ENCODE measurements at places on chromosomes 6 and 20.

- DNase-seq: no peak
These were observed 593.0 kb upstream of the CITED2 start for GRCh38 chr6:139967497-139967896.

- DNase-seq: no peak
These were observed 30.6 kb downstream of the EPB41L1 start for GRCh38 chr20:36184816-36185776.

DNA sequence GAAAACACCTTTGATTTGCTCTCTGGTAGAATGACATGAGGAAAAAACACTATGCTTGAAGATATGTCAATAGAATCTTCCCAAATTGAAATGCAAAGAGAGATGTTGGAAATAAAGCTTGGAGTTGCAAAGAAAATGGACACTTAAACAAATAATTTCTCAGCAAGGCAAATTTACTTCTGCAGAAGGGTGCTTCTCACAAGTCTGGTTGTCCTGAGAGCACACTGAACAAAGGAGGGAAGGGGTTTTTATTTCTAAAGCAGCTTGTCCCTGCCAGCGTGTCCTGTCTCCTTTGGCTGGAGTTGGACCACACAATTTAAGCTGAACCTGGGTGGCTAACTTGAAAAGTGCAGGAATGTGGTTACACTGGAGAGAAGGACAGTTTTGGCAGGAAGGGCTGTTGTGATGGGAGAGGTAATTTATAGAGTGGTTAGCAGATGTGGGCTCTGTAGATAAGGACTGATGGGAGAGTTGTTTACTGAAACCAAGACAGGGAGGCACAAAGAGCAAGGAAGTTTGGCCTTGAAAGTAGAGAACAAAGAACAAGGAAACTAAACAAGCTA, 454.6 kb upstream of the EYS start:
- no peak for DNase-seq

GRCh38 chr20:62969179-62969760, 16.8 kb downstream of the SLC17A9 start:
- no peak for DNase-seq

GRCh38 chr6:143570147-143570853, 58.8 kb upstream of the FUCA2 start:
- DNase-seq: no peak

- DNase-seq: no peak
These were observed 173.0 kb downstream of the GMDS start for GRCh38 chr6:2072453-2072852.

DNA sequence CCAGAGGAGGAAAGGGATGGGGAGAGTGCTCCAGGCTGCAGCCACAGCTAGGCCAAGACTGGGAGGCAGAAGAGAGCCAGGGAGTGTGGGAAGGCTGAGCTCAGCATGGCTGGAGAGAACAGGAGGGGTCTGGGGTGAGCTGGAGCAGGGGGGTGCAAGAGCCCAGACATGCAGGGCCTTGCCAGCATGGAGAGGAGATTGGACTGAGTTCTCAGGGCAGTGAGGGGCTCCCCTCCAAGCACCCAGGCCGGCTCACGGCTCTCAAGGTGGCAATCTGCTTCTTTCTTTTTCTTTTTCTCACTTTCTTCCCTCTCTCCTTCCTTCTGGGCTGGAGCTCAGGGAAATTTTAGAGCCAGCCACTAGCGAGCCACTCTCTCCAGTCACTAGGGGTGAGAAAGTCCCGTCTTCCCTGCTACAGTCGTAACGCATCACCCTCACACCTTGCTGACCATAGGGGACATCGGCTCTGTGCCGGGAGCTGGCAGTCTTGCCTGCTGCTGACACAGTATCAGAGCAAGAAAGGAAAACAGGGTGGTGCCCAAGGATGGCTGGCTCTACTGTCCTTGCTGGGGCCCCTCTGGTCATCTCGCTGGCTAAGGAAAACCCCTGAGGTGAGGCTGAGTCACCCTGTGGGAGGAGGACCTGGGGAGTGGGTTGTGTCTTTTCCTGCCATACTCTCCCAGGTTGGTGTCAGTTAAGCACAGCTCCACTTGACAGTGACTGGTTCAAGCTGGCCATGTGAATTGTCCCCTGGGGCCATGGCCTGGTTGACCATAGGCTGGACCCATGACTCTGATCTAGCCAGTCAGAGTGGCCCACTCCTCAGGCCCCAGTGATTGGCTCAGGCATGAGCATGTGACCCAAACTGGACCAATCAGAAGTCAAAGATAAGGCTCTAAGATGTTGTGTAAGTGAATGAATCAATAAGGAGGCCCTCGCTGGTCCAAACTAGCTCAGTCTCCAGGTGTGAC, 135.1 kb upstream of the PMEPA1 start:
- no peak for DNase-seq

GRCh38 chr20:54340206-54340605, 132.3 kb downstream of the PFDN4 start:
- DNase-seq: no peak

GRCh38 chr6:31720196-31720770, 1.3 kb downstream of the LY6G6C start:
- DNase-seq: no peak

Measured in SIG-M5 (cell line).